ENCODE measurements at places on chromosomes 4 and X. TPM values are rescaled to one million over a fixed set of nuclear protein-coding genes. Genes with fewer than 3 reads are reported as not detected.

CSAG1 gene
- not detected for total RNA-seq

GPR143 gene
- total RNA-seq = 0.21 TPM

GPR82 gene
- total RNA-seq = 0.30 TPM

SPON2 gene
- 48.3 TPM for total RNA-seq

NOX1 gene
- not detected for total RNA-seq

GAGE12D gene
- total RNA-seq = not detected

DUSP21 gene
- not detected for total RNA-seq

LUZP4 gene
- not detected for total RNA-seq

DNA sequence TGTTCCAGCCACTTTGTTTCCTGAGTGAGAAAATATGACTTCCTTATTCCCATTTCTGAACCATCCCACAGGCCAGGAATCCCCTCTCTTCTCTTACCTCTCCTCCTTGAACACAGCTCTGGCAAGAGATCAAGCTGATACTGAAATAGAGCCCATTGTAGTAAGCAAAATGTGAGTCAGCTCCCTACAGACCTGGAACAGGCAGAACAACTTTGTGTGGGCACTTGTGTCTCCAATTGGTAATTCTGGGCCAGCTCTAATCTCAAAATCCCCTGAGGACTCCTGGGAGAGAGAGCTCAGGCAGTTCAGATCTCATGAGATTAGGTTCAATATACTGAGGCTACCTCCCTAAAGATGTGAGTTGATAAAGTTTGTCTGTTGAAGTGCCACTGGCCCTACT is 213.5 kb downstream of the GUCY2F start:
- H3K4me1 ChIP-seq = no peaks in the 10 kb centered on the region
- no peak overlapping the region for H3K4me3 ChIP-seq
- H3K27ac ChIP-seq = no peak overlapping the region
- no peak for DNase-seq

GRCh38 chrX:50813843-50814661 is at the start of gene SHROOM4:
Gene SHROOM4 (minus strand): TSS chrX:50814194. CDS start chrX:50814018, 176 bp downstream.
- H3K27me3 ChIP-seq = no peaks in the 10 kb centered on the region
- no peaks in the 10 kb centered on the region for H3K4me1 ChIP-seq
- H3K4me3 ChIP-seq = peak within 1 kb of the TSS; percentile 47
- H3K36me3 ChIP-seq = no peaks in the 10 kb centered on the region
- peak; percentile 14 for DNase-seq

DNA sequence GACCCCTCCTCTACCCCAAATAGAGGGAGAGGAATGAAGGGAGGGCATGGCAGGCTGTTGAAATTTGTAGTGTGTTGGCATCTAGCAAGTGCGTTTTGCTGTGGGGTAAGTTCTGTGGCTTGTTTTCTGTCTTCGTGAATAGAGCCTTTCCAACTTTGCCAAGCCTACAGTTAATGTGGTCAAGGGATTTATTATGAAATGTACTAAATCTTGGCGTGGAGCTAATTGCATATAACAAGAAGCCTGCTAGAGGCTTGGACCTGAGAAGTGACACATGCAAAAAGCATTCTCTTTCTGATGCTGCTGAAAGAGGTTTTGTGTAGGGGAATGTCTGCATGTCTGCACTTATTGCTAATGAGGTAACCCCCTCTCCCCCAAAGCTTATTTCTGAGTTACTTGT is 132.2 kb downstream of the BMPR1B start:
- H3K27ac ChIP-seq = peak overlapping the region; percentile 65
- peaks cover 2% of the 10 kb centered on the region for H3K4me1 ChIP-seq

- no peak for DNase-seq
- H3K27ac ChIP-seq = no peak overlapping the region
- H3K4me3 ChIP-seq = no peak overlapping the region
- H3K36me3 ChIP-seq = no peaks in the 10 kb centered on the region
- H3K27me3 ChIP-seq = no peaks in the 10 kb centered on the region
- H3K4me1 ChIP-seq = peaks cover 38% of the 10 kb centered on the region
Measured at GRCh38 chr4:127214016-127214415, 418.7 kb upstream of the INTU start.

- H3K36me3 ChIP-seq = no peaks in the 10 kb centered on the region
- no peaks in the 10 kb centered on the region for H3K4me1 ChIP-seq
- DNase-seq = no peak
- H3K27me3 ChIP-seq = no peaks in the 10 kb centered on the region
- H3K27ac ChIP-seq = no peak overlapping the region
- no peak overlapping the region for H3K4me3 ChIP-seq
Measured at GRCh38 chr4:152992027-152992426, 55.9 kb downstream of the FHDC1 start.

- H3K4me1 ChIP-seq = peaks cover 21% of the 10 kb centered on the region
- no peak overlapping the region for H3K4me3 ChIP-seq
Measured at GRCh38 chr4:94517492-94517891, 65.8 kb downstream of the PDLIM5 start.

DNA sequence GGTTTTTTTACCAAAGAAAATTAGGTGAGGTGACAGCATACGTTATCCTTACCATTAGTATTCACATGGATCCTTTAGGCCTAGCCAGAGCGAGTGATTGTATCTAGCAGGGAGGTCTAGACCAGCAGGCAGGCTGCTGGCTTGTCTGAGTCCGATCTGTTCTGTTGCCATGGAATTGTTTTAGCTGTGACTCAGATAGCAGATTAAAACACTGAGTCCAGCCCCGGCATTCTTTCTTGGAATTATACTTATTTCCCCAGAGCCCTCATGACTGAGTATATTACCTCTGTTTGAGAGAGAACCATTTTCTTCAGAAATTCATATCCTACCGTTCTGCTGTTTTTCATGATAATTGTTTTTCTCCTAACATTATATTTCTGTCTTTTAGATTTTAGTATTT is 37.4 kb downstream of the OCRL start:
- H3K4me1 ChIP-seq = peaks cover 6% of the 10 kb centered on the region
- H3K27ac ChIP-seq = peak overlapping the region; percentile 52
- H3K36me3 ChIP-seq = no peaks in the 10 kb centered on the region
- no peak overlapping the region for H3K4me3 ChIP-seq
- no peaks in the 10 kb centered on the region for H3K27me3 ChIP-seq
- DNase-seq = no peak

DNA sequence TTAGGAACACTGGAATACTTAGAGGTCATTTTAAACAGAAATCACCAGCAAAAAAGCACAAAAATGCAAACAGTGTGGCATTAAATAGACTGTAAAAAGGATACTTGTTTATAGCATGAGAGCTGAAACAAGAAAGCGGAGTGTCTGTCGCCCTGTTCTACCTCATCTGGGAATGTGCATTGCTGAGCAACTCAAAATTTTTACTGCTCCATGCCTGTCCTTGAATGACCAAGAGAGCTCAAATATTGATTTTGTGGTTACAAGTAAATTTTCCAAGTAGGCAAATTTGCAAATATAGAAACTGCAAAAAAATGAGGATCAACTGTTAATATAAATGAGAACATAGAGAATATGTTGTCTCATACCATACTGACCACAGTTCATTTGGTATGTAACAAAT is 25.5 kb downstream of the AP1AR start:
- H3K27me3 ChIP-seq = no peaks in the 10 kb centered on the region
- peaks cover 32% of the 10 kb centered on the region for H3K36me3 ChIP-seq
- no peaks in the 10 kb centered on the region for H3K4me1 ChIP-seq
- H3K27ac ChIP-seq = no peak overlapping the region

DNA sequence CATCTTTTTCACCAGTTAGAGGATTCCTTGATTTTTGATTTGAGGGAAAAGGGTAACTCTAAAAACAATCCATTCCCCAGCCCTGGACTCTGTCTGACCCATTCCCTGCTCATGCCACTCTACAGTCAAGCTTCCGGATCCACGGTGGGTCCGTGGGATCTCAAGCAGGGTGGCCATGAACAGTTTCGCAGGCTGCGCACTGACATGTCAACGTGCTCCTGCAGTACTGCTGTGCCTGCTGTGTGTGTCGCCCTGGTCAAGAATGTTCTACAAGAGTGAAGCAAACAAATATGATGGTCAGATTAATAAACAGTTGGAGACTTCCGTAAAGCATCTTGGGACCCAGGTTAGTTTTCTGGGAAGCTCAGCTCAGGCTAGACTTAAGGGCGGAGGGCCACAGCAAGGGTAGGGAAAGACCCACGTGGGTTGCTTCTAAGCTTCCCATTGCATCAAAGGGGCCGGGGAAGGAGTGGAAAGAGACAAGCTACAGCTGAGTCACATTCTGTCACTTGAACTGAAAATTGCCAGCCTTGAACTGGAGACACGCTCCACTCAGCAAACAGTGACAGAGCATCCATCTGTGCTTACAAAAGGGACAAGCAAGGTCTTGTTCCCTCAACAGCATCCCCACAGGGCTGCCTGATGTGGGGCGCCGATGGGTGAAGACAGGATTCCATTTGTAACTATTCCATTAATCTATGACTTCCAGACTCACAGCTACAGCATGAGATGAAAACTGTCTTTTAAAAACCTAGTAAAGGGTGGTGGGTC is 81.8 kb downstream of the MTMR1 start:
- no peaks in the 10 kb centered on the region for H3K4me1 ChIP-seq
- H3K4me3 ChIP-seq = no peak overlapping the region
- H3K27ac ChIP-seq = no peak overlapping the region
- peaks cover 29% of the 10 kb centered on the region for H3K36me3 ChIP-seq
- no peaks in the 10 kb centered on the region for H3K27me3 ChIP-seq

- no peaks in the 10 kb centered on the region for H3K27me3 ChIP-seq
- no peak overlapping the region for H3K27ac ChIP-seq
- DNase-seq = no peak
- H3K4me3 ChIP-seq = no peak overlapping the region
- no peaks in the 10 kb centered on the region for H3K36me3 ChIP-seq
Measured at GRCh38 chr4:173076903-173077634, 91.5 kb upstream of the GALNT7 start.

DNA sequence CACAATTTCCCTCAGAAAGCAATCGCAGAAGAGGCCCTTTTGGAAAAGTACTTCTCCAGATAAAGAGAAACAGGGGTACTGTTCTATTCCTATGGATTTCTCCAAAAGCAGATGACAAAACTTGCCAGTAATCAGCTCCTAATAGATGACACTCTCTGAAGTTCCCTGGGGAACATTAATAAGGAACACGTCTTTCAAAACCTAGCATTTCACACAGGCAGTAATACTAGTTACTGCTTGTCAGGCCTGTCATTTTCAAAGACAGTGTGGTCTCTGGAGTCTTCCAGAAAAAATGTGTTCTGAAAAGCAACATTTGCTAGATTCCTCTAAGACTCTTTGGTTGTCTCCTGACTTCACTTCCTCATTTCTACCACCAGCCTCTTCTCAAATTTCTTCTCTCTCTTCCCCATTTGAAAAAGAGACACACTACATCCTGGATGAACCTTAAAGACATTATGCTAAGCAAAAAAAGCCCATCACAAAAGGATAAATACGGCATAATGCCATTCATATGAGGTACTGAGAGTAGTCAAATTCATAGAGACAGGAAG is 47.3 kb downstream of the CHRDL1 start:
- no peak overlapping the region for H3K4me3 ChIP-seq
- H3K36me3 ChIP-seq = no peaks in the 10 kb centered on the region
- peaks cover 3% of the 10 kb centered on the region for H3K27me3 ChIP-seq
- peak overlapping the region; percentile 66 for H3K27ac ChIP-seq

GRCh38 chr4:113822555-113823290 is 61.2 kb upstream of the CAMK2D start:
- H3K4me3 ChIP-seq = no peak overlapping the region
- H3K4me1 ChIP-seq = peaks cover 9% of the 10 kb centered on the region
- no peak overlapping the region for H3K27ac ChIP-seq
- no peaks in the 10 kb centered on the region for H3K27me3 ChIP-seq
- H3K36me3 ChIP-seq = no peaks in the 10 kb centered on the region
- DNase-seq = no peak

- no peak overlapping the region for H3K27ac ChIP-seq
- H3K27me3 ChIP-seq = peaks cover 6% of the 10 kb centered on the region
- H3K36me3 ChIP-seq = no peaks in the 10 kb centered on the region
- H3K4me3 ChIP-seq = no peak overlapping the region
- H3K4me1 ChIP-seq = no peaks in the 10 kb centered on the region
Measured at GRCh38 chrX:50871922-50872453, 38.5 kb upstream of the BMP15 start.

DNA sequence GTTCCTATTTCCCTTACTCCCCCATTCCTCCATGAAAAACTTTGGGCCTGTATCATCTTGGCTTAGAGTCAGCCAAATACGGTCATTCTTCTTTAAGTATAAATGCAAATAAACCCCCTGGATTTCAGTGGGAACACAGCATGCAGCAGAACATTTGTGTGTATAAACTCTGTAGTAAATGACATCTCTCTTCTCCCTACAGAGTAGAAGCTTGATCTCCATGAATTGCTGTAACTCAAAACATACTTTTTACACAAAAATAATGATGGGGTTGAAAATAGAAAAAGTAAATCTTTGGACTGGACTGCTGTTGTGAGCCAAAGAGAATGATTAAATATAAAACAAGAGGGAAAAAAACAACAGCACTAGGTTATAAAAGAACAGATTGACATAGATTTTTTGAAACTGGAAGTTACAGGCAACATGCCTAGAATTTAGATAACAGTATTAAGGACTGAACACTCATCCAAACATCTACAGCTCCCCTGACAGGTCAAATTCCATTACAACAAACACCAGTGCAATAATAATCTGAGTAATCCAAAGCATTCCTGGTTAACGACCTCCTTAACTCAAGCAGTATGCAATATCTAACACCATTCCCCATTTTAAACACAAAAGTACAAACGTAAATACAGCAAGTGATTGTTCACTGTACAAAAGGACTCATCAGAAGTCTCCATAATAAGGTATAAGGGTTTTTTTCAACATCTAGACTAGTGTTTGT is 30.7 kb downstream of the TSPAN5 start:
- no peak overlapping the region for H3K4me3 ChIP-seq
- H3K36me3 ChIP-seq = no peaks in the 10 kb centered on the region

DNA sequence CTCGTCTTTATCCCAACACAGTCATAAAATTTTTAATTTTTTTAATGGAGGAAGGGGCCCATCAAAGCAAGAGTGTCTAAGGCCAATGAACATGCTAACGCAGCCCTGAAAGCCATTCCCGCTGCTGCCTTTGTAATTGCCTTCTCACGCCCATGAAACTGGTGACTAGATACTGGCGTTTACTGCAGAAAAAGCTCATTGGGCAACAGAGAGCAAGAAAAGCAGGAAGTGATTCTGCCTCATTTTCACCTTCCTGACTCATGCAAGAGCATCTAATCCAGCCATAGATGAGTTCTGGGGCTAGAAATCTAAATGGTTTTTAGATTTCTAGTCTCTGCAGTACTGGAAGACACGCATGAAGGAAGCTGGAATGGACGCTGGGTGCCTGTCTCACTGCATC is 72.5 kb downstream of the ANXA3 start:
- no peaks in the 10 kb centered on the region for H3K27me3 ChIP-seq
- peaks cover 4% of the 10 kb centered on the region for H3K4me1 ChIP-seq
- no peak overlapping the region for H3K4me3 ChIP-seq
- no peak for DNase-seq
- H3K36me3 ChIP-seq = no peaks in the 10 kb centered on the region

GRCh38 chr4:175874306-175874705 is 62.2 kb upstream of the GPM6A start:
- H3K27ac ChIP-seq = no peak overlapping the region
- H3K36me3 ChIP-seq = no peaks in the 10 kb centered on the region
- no peaks in the 10 kb centered on the region for H3K4me1 ChIP-seq

DNA sequence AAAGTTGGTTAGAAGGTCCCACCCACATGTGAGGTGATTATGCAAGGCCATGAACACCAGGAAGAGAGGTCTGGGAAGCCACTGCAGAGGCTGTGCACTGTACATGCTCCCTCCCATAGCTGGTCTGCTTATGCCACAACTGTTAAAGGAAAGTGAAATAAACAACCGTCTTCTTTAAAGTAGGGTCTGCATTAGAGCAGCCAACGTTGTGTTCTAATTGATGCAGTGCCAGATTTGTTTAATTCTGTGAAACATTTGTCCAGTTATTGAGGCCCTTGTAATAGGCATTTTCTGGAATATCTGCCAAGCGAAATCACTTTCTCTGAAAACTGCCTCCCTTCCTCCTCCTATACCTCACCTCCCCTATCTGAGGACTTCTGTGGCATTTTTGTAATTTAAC is 224.0 kb upstream of the LNX1 start:
- H3K27me3 ChIP-seq = no peaks in the 10 kb centered on the region
- H3K4me3 ChIP-seq = no peak overlapping the region
- H3K36me3 ChIP-seq = no peaks in the 10 kb centered on the region
- no peak for DNase-seq
- no peak overlapping the region for H3K27ac ChIP-seq
- H3K4me1 ChIP-seq = no peaks in the 10 kb centered on the region

All from tibial nerve (tissue), 4 donors.